Heart right ventricle (tissue), 16 donors: ENCODE measurements at places on chromosomes 5 and 9. TPM values are rescaled to one million over a fixed set of nuclear protein-coding genes. Genes with fewer than 3 reads are reported as not detected.
A peak's percentile ranks its signal among the peaks of the same experiment; 100 is the strongest.

DNA sequence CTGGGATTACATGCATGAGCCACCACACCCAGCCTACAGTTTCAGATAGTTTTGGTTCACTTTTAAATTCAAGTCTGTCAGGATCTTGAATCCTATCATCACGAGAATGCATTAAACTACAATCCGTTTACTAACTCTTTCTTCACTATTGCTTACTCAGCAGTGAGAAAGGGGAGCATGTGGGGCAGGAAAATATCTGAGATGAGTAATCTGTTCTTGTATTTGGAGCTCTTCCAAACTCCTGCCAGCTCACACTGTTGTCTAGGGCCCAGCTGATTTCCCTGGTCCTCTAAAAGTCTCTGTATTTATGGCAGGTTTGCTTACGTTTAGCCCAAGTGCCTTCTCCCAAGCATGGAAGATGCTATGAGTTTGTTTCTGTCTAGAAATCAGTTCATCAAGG is 152.2 kb downstream of the FGF18 start:
- no peak overlapping the region for H3K27ac ChIP-seq
- no peak overlapping the region for H3K4me3 ChIP-seq
- peaks cover 7% of the 10 kb centered on the region for H3K4me1 ChIP-seq
- no peaks in the 10 kb centered on the region for H3K36me3 ChIP-seq

DNA sequence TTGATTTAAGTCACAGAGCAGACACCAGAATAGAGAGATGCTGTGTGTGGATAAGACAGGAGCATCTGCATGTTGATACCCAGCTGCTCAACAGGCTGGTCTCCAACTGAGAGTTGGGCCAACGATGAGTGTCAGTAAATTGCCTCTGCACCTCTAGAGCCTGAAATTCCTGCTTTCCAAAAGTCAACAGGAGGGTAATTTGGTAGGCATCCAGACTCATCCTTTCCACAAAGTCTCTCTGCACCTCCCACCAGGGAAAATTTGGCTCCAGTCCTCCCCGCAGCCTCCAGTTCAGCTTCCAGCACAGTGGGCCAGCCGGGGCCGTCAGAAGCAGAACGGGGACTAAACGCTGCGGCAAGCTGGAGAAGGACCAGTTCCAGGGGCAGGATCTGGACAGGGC is 136.9 kb downstream of the RFK start:
- H3K27me3 ChIP-seq = no peaks in the 10 kb centered on the region
- peak; percentile 29 for DNase-seq
- H3K4me3 ChIP-seq = no peak overlapping the region
- H3K27ac ChIP-seq = peak overlapping the region; percentile 69

DNA sequence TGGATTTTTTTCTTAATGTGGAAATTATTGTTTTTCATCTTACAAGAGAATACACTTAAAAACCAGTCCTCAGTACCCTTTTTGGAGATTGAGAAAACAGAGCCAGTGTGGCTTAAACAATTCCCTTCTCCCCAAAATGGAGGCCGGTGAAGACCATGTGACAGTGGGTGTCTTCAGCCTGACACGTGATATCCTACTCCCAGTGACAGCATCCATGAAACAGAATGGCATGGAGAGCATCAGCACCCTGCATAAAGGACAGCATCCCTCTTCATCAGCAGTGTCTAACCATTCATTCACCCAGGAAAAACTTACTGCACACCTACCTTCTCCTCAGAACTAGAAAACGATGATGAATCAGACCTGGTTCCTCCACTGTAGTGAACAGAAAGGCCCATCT is 103.4 kb upstream of the RAI14 start:
- no peaks in the 10 kb centered on the region for H3K4me1 ChIP-seq
- DNase-seq = no peak
- H3K4me3 ChIP-seq = no peak overlapping the region

- H3K27me3 ChIP-seq = peaks cover 16% of the 10 kb centered on the region
- H3K36me3 ChIP-seq = no peaks in the 10 kb centered on the region
- no peaks in the 10 kb centered on the region for H3K4me1 ChIP-seq
- no peak overlapping the region for H3K27ac ChIP-seq
Observed at GRCh38 chr5:58496488-58496887, 5.3 kb downstream of the GAPT start.

GRCh38 chr5:14407746-14408175 is 173.8 kb upstream of the OTULINL start:
- H3K27ac ChIP-seq = peak overlapping the region; percentile 67
- H3K4me1 ChIP-seq = peaks cover 2% of the 10 kb centered on the region
- no peak for DNase-seq
- no peaks in the 10 kb centered on the region for H3K27me3 ChIP-seq

- no peaks in the 10 kb centered on the region for H3K4me1 ChIP-seq
- H3K27ac ChIP-seq = no peak overlapping the region
- no peak for DNase-seq
- no peaks in the 10 kb centered on the region for H3K36me3 ChIP-seq
Observed at GRCh38 chr5:68126886-68127285, 88.7 kb upstream of the PIK3R1 start.

GRCh38 chr9:121107881-121108280 is 33.1 kb downstream of the CNTRL start:
- H3K27me3 ChIP-seq = no peaks in the 10 kb centered on the region
- no peak overlapping the region for H3K27ac ChIP-seq

GRCh38 chr5:103724271-103724670 is 161.7 kb upstream of the NUDT12 start:
- no peak overlapping the region for H3K27ac ChIP-seq
- no peak overlapping the region for H3K4me3 ChIP-seq
- H3K27me3 ChIP-seq = no peaks in the 10 kb centered on the region
- H3K4me1 ChIP-seq = no peaks in the 10 kb centered on the region
- no peaks in the 10 kb centered on the region for H3K36me3 ChIP-seq

DNA sequence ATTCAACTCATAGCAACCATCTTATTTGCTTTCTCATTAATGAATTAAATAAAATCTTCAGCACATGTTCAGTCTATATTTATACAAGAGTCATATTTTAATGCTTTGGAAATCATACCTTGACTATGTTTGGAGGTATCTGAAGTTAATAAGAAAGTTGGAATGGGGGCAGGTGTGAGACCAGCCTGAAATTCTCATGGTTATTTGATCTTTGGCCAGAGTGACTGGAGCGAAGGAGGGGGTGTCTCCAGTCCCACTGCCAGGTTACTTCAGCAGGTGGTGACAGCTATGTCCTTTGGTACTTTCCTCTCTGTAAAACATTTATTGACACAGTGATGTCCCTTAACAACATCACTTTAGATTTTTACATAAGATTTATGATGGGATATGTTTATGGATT is 318.1 kb upstream of the SGCD start:
- H3K4me1 ChIP-seq = no peaks in the 10 kb centered on the region
- H3K4me3 ChIP-seq = no peak overlapping the region
- DNase-seq = no peak
- no peaks in the 10 kb centered on the region for H3K36me3 ChIP-seq
- H3K27ac ChIP-seq = no peak overlapping the region
- H3K27me3 ChIP-seq = no peaks in the 10 kb centered on the region

DNA sequence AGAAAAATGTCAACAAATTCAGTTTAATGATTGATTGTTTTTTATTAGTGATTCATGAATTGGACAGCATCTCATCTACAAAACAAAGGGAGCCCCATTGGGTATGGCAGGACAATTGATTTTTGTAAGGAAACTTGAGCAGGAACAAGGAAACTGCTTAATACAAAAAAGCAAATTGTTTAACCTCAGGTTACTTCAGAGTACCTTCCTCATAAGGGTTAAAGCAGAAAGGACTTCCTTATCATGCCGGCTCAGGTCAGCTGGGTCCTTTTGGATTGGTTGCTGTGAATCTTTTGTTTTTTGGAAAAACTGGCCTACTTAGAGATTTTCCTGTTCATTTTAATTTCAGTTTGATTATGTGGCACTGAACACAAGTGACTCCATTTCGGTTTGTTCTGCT is 211.8 kb downstream of the ARRDC3 start:
- H3K4me1 ChIP-seq = peaks cover 12% of the 10 kb centered on the region
- H3K36me3 ChIP-seq = no peaks in the 10 kb centered on the region
- no peaks in the 10 kb centered on the region for H3K27me3 ChIP-seq
- no peak for DNase-seq
- H3K4me3 ChIP-seq = no peak overlapping the region

GRCh38 chr5:55418994-55419968 is 111.5 kb downstream of the MTREX start:
- peaks cover 22% of the 10 kb centered on the region for H3K36me3 ChIP-seq
- H3K4me1 ChIP-seq = peaks cover 40% of the 10 kb centered on the region
- no peak for DNase-seq
- no peak overlapping the region for H3K27ac ChIP-seq
- H3K27me3 ChIP-seq = no peaks in the 10 kb centered on the region
- H3K4me3 ChIP-seq = no peak overlapping the region

DNA sequence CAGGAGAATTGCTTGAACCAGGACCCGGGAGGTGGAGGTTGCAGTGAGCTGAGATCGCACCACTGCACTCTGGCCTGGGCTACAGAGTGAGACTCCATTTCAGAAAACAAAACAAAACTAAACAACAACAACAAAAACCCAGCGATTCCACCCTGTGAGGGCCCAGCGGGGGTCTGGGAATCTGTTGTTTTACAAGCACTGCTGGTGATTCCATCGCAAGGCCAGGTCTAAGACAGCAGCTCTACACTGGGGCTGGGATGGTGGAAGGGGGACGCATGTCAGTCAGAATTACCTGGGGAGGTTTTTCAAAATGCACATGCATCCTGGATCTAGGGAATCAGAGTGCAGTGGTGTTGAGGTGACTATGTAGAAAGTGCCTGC is 90.9 kb downstream of the ANKRD55 start:
- H3K27ac ChIP-seq = no peak overlapping the region
- no peaks in the 10 kb centered on the region for H3K36me3 ChIP-seq
- no peaks in the 10 kb centered on the region for H3K4me1 ChIP-seq
- no peak for DNase-seq
- no peaks in the 10 kb centered on the region for H3K27me3 ChIP-seq

GRCh38 chr5:180782748-180783147 is 19.9 kb downstream of the MGAT1 start:
- H3K4me3 ChIP-seq = no peak overlapping the region
- H3K36me3 ChIP-seq = no peaks in the 10 kb centered on the region
- peaks cover 32% of the 10 kb centered on the region for H3K4me1 ChIP-seq
- H3K27me3 ChIP-seq = no peaks in the 10 kb centered on the region

DNA sequence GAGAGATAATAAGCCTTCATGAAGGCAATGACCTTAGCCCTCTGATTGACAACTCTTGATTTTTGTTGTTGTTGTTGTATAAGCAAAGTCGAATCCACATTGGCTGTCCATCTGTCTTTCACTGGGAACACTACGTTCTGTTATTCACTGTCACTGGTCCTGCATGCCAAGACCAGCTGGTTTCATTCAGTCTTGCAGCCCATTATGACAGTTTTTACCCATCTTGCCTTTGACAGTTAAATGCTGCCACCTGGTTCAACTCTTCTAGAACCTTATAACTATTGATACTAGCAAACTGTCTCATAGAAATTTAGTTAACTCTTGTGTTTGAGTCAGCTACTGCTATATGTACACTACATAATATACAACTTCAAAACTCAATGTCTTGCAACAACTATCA is 382.3 kb upstream of the CDH10 start:
- no peaks in the 10 kb centered on the region for H3K27me3 ChIP-seq
- H3K4me3 ChIP-seq = no peak overlapping the region
- H3K36me3 ChIP-seq = no peaks in the 10 kb centered on the region
- no peak for DNase-seq
- H3K27ac ChIP-seq = no peak overlapping the region

The MEGF10 gene
- polyA plus RNA-seq = 0.15 TPM

The SLC6A7 gene
- polyA plus RNA-seq = not detected

The IFNA21 gene
- not detected for polyA plus RNA-seq

The OGN gene
- polyA plus RNA-seq = 3.5 TPM

The PDCD1LG2 gene
- 0.51 TPM for polyA plus RNA-seq
